ENCODE measurements at places on chromosomes 5 and 9.

DNA sequence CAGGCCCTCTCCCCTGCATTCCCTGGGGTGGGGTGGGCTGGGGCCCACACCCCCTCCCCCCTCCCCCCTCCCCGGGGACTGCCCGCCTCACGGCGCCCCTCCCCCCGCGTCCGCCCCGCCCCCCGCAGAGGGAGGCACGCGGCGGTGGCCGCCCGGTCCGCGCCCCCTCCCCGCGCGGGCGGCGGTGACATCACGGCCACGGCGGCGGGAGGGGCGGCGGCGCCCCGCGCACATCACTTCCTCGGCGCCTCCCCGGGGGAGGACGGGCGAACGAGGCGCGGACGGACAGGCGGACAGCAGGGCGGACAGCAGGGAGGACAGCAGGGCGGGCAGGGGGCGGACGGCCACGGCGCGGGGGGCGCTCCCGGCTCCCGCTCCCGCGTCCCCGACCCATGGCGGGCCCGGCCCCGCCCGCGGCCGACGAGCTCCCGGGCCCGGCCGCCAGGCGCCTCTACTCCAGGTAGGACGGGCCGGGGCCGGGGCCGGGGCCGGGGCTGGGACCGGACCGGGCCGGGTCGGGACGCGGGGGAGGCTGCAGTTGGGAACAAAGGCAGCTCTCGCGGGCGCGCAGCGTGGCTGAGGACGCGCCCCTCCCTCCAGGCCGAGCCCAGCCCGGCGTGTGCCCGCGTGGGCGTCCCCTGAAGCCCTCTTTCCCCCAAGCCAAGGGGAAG lies at the start of gene GPSM1:
TSS of gene GPSM1 (plus strand) at position 236 of the 671 bp plus-strand sequence. CDS start at position 393, 157 bp downstream.
- DNase-seq = no peak

- no peak for DNase-seq
Measured at GRCh38 chr9:9751996-9752395, 860.8 kb downstream of the PTPRD start.

GRCh38 chr5:144329681-144330080 lies 159.0 kb downstream of the KCTD16 start:
- DNase-seq = no peak

GRCh38 chr9:116166713-116167112 lies 13.1 kb downstream of the PAPPA start:
- DNase-seq = no peak

DNA sequence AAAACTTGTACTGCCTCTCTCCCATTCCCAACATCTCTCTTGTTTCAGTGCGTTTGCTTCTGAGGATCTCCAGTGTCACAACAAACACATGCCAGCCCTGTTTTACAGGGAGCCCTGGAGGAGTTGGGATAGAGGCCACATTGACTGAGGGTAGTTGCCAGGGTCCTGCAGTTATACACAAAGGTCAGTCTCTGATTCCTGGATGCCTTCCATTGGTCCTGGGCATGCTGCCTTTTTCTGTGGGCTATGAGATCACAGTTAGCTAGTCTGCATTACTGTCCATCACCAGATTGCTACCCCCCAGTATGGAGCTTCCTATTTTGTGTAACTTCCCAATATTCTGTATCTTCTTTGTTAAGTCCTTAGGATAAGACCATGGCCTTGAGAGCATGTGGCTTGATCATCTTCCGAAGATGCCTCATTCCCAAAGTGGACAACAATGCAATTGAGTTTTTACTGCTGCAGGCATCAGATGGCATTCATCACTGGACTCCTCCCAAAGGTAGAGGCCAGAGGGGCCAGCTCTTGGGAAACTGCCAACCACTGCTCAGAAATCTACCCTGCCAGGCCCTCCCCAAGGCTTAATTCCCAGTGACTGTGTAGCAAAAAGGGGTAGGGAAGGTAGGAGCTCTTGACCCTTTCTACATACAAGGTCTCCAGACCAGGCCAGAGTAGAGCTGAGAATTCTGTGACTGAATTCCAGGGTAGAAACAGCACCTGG lies 9.5 kb downstream of the NUDT2 start:
- DNase-seq = no peak

GRCh38 chr5:122805481-122805880 lies 30.6 kb downstream of the SNX2 start:
- DNase-seq = no peak

DNA sequence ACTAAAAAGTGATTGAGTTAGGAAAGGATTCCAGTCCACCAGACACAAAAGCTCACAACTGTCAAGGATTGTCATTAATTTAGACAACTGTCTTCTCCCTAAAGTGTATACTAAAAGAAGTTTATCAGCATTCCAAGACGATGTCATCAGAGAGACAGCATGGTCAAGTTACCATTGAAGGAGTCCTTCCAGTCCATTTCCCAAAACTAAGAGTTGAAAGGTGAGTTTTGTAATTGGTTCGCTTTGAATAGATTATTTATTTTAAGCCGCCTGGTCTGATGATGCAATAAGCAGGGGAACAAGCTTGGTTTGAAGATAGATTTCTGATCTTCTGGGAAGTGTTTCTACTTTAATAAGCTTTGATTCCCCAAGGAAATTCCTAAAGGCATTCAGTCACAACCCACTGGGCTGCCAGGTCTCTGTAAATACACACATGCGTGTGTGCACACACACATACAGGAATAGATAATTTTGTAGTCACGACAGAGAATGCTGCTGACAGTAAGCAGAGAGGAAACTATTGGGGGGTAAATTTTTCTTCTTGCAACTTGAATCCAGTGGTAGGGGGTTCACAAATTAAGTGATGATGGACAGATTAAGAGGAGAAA lies 234.8 kb downstream of the PIK3R1 start:
- DNase-seq = no peak

- DNase-seq = peak; percentile 41
Measured at GRCh38 chr9:135332516-135332915, 147.1 kb upstream of the PPP1R26 start.

DNA sequence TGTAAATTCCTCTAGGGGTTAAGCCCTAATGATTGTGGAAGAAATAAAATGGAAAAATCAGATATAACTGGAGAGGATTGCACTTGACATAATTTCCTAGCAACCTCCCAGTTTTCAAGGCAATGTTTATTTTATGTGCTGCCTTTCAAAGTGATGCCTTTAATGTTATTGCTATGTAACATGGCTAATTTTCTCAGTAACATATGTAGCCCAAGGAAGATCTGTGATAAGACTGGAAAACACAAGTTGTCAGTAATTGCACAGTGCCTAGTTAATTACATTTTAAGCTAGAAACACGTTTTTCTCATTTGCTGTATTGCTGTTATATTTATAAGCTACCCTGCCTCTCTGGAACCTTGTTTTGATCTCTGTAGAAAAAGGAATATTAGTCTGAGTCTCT lies 49.2 kb upstream of the KCNN2 start:
- no peak for DNase-seq

- no peak for DNase-seq
Measured at GRCh38 chr5:124908581-124909451, 162.4 kb upstream of the ZNF608 start.

DNA sequence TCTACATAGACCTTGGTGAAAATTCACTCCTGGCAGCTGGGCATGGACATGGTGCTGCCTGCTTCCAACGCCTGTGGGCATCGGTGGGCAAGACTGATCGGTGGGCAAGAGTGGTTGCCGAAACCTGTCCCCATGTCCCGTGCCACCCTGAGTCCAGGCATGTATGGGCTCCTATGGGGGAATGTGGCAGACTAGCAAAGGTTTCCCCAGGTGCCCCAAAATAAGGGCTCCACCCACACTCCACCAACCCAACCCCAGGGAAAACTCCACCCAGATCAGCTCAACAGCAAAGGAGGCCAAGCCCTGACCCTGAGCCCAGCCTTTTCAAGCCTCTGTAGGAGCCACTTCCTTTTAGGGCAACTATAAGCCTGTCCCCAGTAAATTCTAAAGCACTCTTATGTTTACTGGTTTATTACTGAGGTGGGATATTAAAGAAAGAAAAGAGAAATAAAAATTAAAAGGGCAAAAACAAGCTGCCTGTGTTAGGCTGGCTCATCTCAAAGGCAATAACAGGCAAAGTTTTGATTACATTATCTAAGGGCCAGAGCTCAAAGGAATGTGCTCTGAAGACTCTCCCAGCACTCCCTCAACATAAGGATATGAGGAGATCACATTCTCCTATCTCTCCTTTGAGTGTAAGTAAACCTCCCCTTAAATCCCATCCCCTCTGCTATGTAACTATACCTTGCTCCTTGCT lies 8.9 kb upstream of the SPATA31E1 start:
- no peak for DNase-seq

DNA sequence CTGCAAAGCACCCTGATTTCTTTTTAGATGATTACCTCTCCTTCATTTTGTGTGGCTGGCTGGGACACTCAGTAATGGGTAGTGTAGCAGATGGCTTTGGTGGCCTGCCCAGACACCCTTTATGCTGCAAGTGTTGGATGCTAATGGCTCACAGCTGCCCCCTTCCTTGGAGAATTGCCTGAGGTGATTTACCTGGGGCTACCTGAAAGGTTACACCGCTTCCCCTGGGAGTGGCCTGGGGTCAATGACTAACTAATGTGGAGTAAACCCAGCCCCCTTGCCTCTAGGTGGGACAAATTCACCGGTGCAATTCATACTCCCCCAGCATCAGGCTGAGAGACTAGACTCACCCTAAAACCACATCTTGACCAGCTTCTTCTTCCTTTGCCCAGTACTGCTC lies 23.5 kb upstream of the HAND1 start:
- DNase-seq = peak; percentile 21
